ENCODE measurements at places on chromosomes 3 and 15. TPM values are rescaled to one million over a fixed set of nuclear protein-coding genes. Genes with fewer than 3 reads are reported as not detected.

Gene ADIPOQ
- not detected for polyA plus RNA-seq

Gene LMOD3
- not detected for polyA plus RNA-seq

Gene STAB1
- polyA plus RNA-seq: not detected

Gene SERPINI2
- not detected for polyA plus RNA-seq

Gene TMEM108
- 0.09 TPM for polyA plus RNA-seq

Gene CCR3
- 0.16 TPM for polyA plus RNA-seq

Gene UBAP1L
- 0.55 TPM for polyA plus RNA-seq

Gene C3orf18
- polyA plus RNA-seq: 1.4 TPM

Gene C2CD4A
- polyA plus RNA-seq: not detected

Gene CHRM5
- polyA plus RNA-seq: not detected

Gene EBLN2
- 2.9 TPM for polyA plus RNA-seq

Gene SPTBN5
- 1.1 TPM for polyA plus RNA-seq

Gene DUOXA2
- not detected for polyA plus RNA-seq

Gene TRAIP
- polyA plus RNA-seq: 5.8 TPM

Gene PRR23E
- not detected for polyA plus RNA-seq

Gene ACTR8
- 21.7 TPM for polyA plus RNA-seq

Gene CHRNA7
- polyA plus RNA-seq: 0.93 TPM
